H1 (cell line): ENCODE measurements at places on chromosomes 1 and 21.

GRCh38 chr21:34262469-34262845 lies 101.3 kb upstream of the KCNE2 start:
- DNase-seq: no peak

DNA sequence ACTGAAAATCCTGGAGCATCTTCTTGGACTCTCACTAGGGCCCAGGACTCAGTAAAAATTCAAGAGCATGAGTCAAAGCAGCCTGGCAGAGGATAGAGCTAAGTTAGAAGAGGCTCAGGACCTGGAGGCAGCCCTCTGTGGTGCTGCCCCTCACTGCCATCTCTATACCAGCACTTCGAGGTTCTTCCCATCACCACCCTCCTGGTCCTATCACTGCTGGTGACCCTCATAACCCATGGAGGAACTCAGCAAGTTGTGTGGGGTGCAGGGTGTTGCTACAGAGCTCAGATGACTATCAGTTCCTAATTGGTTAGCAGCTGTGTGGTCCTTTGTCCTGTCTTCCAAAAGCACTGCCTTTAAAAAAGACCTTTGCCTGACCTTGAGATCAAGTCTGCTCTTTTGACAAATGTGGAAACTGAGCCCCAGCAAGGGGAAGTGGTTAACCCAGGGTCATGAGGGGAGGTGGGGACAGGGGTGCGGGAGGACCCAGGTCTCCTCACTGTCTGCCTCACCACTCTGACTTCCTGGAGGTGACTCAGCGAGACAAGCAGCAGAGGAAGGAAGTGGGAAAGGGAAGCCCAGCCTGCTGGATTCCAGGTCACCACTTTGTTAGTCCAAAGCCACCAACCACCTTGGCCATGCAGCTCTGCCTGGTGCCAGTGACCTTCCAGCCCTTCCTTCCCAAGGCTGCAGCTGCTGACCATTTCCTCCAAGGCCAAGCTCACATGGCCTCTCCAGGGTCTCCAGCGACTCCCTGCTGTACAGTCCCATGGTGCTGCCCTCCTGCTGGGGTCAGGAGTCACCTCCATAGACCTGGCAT lies 199.4 kb upstream of the EDN2 start:
- DNase-seq: no peak

DNA sequence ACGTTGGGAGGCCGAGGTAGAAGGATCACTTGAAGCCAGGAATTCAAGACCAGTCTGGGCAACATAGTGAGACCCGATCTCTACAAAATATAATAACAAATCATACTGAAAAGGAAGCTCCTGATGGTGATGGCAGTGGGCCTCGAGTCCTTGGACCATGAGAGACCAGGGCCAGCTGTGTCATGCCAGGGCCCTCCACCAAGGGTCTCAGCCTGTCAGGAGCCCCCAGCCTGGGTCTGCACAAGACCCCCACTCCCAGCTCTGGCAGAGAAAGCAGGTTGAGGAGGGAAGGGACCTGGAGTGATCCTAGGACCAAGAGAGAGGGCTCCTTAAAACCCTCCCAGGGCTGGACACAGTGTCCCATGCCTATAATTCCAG lies 6.7 kb upstream of the CTRC start:
- DNase-seq: no peak

GRCh38 chr1:204623365-204623893 lies 62.1 kb downstream of the LRRN2 start:
- DNase-seq: no peak

DNA sequence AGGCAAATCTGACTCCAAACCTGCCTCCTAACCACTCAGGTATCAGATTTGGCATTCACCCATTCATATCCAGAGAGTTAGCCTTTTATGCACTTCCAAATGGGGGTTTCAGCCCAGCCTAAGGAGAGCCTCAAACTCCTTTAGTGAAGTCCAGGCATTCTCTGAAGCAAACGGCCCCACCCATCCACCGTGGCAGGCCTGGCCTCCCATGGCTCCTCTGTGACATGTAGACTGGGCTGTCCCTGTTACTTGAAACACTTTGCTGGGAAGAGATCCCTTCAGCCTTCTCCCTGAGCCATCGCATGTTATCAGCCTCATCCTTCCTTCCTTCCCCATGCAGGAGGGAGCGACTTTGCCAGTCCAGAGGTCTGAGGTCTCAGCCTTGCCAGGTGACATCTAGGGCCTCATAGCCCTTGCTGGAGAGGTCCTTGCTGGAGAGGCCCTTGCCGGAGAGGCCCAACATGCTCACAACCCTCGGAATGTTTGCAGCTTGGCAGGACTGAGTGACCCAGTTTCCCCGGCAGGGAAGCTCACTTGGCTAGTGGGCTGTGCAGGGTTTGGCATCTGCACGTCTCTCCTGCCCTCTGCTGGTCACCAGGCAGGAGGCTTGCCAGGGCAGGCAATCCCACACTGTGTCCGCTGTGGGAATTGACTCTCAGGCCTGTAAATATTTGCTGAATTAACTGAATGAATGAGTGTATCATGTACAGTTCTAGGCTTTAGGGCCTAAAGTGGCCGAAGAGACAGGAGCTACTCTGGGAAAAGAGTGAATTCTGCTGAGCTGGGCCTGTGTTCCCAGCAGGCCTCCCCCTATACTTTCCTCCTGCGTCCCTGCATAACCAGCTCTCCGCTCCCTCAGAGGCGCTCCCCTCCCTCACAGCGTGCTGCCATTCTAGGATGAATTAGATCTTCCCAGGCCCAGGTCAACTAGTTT lies 26.7 kb upstream of the RBM15 start:
- peak; percentile 25 for DNase-seq

DNA sequence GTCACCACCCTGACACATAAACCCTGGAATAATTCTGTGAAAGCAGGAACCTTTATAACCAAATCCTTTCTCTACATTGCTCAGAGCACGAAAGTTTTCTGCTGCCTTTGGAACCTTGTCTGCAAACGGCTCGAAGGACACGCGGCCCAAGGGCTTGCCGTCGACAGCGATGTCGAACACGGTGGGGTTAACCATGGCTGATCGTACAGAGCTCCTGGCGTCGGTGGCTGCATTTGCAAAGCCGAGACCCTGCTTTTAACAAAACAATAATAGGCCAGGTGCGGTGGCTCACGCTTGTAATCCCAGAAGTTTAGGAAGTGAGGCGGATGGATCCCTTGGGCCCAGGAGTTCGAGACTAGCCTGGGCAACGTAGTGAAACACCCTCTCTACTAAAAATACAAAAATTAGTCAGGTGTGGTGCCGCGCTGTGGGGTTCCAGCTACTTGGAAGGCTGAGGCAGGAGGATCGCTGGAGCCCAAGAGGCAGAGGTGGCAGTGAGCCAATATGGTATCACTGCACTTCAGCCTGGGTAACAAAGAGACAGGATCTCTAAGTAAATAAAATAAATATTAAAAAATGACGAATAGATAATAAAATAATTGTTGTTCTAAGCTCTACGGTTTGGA lies 2.2 kb upstream of the EIF2B3 start:
- DNase-seq: no peak

DNA sequence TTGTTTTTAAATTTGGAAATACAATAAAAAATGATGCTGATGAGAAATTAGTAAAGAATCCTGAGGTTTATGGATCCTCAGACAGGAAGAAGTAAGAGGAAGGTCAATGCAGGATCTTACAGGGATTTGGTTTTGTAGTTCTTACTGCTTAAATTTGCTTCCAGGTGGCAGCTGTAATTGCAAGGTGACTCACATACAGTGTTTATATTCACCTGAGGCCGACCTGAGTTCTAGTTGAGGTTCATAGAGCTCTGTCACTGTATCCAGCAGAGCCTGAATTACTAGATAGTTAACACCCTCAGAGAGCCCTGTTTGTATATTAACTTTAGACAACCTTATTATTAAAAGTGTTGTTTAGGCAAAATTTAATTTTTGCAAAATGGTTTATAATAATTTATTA lies 1.4 kb upstream of the WDR26 start:
- no peak for DNase-seq

- no peak for DNase-seq
Measured at GRCh38 chr1:157376681-157377080, 175.6 kb downstream of the FCRL5 start.

DNA sequence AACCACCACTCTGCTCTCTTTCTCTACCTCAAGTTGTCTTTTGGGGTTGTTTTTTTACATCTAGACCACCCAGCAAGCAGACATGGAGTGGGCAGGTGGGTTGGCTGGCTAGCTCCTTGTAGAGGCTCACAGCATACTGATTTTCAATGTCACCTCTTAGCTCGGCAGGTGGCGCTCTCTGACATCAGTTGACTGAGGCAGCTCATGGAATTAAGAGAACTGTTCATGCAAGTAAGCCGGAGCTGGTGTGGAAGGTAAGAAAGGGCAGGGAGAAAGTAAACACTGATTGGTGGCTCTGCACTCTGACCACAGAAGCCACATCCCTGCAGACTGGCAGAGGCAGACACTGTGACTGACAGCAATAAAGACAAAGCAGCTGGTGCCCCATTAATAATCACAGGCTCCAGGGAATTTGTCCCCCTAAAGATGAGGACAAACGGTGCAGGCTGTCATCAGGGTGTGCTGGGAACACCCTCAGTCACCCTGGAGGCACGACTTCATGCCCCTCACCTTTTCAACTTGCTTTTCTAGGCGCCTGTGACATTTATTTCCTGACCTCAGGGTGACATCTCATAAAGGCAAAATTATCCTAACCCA lies 226.8 kb downstream of the LMX1A start:
- DNase-seq: peak; percentile 53

DNA sequence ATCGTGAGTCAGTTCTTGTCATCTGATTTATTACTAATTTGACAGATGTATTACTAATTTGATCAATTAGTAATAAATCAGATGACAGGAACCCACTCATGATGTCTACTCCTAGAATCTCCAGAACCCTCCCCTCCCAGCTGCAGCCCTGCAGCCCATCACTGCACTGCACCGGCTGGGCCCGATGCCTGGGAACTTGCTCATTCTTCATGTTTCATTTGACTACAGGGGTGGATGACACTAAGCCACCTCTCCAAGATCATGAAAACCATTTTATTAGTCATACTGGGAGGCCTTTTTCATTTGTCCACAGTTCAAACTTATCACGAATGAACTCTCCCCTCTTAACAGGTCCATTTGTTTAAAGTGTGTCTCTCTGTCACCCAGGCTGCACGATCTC lies 41.0 kb downstream of the KCNH1 start:
- DNase-seq: no peak

DNA sequence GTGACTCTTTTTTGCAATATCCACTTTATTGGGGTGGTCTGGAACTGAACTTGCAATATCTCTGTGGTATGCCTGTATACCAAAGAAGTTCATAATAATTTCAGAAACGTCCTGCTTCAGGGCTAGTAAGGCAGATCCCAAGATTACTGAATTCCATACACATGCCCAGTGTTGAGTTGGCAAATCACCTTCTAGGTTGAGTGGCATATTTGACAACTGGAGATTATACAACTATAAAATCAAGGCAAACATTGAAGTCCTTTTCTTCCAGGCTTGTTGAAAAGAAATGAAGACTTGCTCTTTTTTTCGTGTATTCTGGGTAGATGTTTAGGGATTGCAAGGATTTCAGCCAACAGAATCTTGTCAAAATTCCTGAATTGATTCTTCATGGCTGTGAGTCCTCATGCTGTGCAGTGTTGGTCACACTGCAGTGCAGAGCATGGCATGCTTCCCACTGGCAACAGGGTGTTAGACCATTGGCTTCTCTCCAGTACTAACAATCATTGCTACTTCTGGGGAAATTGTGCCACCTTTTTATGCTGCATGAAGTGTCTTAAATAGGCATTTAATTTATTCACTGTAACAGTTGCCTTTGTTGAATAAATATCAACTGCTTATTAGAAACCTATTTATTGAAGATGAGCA lies 367.1 kb upstream of the ADGRL4 start:
- no peak for DNase-seq

- peak; percentile 46 for DNase-seq
Measured at GRCh38 chr1:52141513-52142219, at the start of gene ZFYVE9. ZFYVE9 (plus strand) TSS chr1:52142089; CDS start chr1:52233207, 91,118 bp downstream.

DNA sequence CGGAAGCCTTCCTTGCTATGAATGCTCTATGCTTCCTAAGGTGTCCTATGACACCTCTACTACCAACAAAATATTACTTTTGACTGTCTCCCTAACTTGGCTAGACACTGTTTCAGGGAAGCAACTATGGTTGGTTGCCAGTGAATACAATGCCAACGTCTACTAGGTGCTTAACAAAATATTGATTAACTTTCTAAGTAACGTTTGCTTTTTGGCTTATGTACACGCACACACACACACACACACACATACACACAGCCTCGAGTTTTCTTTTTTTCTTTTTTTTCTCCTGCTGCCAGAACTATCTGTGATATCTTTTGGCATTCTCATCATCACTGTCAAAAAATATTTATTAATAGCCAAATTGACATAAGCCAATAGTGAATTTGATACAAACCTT lies 864.0 kb downstream of the PLA2G4A start:
- no peak for DNase-seq

DNA sequence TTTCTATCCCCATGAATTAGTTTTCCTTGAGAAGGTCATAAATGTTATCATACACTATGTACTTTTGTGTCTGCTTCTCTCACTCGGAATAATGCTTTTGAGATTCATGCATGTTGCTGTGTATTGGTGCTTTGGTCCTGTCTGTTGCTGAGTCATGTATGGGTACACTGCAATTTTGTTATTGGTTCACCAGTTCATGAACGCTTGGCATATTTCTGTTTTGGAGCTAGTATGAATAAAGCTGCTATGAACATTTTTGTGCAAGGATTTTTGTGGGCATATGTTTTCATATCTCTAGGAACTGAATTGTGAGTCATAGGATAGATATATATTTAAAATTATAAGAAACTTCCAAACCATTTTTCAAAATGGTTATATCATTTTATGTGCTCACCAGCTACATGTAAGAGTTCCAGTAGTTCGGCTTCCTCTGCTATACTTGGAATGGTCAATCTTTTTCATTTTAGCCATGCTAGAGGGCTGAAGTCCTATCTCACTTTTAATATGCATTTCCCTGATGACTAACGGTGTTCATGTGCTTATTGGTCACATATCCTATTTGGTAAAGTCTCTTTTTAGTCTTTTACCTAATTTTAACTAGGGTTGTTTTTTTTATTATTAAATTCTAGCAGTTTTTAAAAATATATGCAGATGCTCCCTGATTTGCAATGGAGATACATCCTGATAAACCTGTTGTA lies 38.2 kb downstream of the ETS2 start:
- no peak for DNase-seq

- DNase-seq: no peak
Measured at GRCh38 chr1:186901631-186902030, 72.9 kb downstream of the PLA2G4A start.

DNA sequence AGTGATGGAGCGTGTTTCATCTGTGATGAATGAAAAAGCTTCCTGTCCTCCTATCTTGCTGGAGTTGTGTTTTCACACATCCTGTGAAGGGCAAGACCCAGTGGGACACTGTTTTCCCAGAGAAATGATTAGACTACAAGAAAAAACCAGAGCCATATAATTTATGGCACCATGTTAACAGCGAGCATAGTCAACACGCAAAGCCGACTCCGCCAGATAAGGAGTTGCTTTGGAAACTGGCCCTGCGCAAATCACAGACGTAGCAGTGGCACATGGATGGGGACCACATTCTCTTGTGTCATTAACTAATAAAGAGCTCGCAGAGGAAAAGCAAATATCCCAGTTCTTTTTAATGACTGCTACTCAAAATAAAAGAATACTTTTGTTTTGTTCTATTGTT lies 471.2 kb upstream of the RUNX1 start:
- DNase-seq: no peak

- DNase-seq: no peak
Measured at GRCh38 chr1:101323535-101323934, 86.7 kb downstream of the S1PR1 start.
